Hematopoietic multipotent progenitor cell treated with erythropoietin and hydrocortisone succinate and interleukin-3 and kit ligand, for 17 days (in vitro differentiated cells): ENCODE measurements at places on chromosomes 2 and 18.

- no peak for DNase-seq
These were observed 34.4 kb upstream of the PMAIP1 start for GRCh38 chr18:59865241-59865986.

DNA sequence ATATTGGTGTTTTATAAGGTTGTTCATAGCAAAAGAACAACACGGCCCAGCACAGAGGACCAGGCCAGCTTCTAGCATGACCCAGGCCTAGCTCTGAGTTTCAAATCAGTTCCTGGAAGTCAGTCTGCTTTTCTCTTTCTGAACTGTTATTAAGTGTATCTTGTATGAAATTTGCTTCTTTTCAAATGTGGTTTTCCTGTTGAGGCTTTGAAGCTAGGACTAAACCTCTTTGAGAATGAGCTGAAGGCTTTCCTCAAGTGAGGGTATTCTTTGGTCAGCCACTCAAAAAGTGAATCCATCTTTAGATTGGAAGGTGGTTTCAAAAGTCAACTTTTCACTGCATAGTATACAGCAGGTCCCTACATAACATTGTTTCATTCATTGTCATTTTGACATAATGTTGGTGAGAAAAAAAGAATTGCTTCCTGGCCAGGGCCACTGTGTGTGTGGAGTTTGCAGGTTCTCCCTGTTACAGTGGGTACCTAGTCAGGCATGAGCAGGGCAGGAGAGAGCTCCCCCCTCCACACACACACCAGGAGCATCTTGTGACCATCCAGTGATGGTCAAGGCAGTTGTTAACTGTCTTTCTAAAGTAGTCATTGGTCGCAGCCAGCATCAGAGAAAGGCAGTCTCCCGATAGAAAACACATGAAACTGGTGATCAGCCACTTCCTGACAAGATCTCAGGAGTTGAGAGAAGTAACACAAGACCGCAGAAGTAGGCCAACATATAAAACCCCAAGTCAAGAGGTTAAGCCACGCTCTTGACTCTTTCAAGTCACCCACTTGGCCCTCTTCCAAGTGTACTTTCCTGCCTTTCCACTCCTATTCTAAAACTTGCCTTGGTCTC is 6.7 kb upstream of the ACAA2 start:
- DNase-seq, result peak; percentile 27

GRCh38 chr2:214310319-214310718 is 100.5 kb upstream of the VWC2L start:
- DNase-seq, result no peak

DNA sequence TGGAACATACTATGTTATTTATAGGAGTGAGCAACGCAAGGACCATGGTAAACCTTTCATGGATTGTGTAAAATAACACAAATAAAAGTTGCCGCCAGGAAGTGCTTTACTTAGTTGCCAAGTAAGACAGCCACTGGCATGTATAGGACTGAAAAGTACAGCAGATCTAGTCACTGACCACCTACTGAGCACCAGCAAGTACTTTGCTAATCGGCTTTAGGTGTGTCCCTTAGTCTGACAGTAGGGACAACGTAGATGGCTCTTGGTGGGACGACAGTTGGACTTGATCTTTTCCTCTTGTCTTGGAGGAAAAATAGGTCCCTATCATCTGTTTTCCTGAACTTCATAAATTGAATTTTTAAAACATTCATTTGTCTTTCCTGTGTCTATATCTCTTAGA is 13.6 kb upstream of the CXXC1 start:
- DNase-seq, result no peak

DNA sequence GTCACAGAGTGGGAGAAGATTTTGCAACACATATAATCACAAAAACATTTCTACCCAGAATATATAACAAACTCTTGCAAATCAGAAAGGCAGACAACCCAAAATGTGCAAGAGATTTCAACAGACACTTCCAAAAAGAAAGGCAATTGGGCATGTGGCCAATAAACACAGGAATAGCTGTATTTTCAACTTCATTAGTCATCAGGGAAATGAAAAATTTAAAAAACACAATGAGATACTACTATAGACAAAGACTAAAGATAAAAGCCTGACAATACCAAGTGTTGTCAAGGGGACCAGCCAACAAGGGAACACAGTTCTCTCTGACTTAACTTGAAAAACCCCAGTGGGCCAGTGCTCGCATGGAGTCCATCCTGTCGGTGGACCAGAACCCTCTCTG is 40.5 kb downstream of the MTHFD2 start:
- no peak for DNase-seq

DNA sequence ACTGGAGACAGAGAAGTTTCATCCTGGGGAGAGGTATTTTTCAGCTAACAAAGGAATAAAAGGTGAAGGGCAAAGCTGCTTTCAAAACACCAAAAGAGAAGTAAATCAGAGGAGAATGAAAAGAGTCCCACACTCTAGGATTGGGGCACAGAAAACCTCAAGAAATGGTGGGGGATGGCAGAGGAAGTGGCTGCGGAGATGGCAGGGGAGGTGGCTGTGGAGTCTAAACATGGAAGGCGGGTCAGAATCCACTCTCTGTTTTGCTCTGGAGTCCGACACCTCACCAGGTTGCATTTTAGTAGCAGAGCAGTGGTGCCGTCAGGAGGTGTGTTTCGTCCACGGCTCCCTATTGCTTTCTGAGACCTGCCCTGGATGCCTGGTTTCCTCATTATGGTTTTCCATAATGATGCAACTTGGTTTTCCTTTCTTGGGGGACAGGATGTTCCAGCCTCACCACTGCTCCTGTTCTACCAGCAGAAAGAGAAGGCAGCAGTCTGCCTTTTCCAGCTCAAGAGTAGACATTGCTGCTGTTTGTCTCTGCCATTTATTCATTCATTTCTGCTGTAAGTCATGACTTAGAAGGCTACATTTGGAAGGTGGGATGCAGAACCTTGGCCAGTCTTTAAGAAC is 188.7 kb downstream of the ANKRD44 start:
- DNase-seq, result no peak

GRCh38 chr2:105052773-105053172 is 14.9 kb downstream of the MRPS9 start:
- peak; percentile 91 for DNase-seq

- DNase-seq, result no peak
These were observed 1.6 kb downstream of the SETBP1 start for GRCh38 chr18:44682201-44682870.

DNA sequence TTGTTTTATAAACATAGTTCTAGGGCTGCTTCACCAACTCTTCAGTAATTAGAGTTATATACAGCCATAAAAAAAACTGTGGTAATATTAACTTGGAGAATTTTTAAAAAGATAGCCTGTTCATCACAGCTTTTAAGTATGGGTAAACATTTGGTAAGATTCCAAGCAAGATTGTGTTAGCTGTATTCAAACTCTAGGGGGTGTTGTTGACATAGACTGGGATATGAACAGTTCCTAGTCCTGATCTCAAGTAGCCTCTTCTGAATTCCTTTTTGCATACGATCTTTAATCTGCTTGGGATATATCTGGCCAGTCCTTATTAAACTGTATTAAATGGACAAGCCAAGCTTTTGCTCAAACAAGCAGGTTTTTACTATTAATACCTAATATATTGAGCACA is 13.4 kb downstream of the NOP58 start:
- peak; percentile 53 for DNase-seq

DNA sequence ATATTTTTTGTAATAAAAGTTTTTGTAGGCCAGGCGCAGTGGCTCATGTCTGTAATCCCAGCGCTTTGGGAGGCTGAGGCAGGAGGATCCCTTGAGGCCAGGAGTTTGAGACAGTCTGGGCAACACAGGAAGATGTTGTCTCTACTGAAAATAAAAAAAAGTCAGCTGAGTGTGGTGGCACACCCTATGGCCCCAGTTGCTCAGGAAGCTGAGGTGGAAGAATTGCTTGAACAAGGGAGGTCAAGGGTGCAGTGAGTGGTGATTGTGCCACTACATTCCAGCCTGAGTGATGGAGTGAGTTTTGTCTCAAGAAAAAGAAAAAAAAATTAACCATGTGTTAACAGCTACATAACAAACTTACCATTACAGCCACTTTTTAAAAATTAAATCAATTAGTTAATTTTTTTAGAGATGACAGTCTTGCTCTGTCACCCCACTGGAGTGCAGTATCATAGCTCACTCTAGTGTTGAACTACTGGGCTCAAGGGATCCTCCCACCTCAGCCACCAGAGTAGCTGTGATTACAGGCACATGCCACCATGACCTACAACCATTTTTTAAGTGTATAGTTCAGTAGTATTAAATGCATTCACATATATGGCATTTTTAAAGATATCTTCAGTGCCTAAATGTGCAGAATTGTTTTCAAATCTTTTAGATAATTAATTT is 67.2 kb upstream of the ACYP2 start:
- DNase-seq, result no peak

DNA sequence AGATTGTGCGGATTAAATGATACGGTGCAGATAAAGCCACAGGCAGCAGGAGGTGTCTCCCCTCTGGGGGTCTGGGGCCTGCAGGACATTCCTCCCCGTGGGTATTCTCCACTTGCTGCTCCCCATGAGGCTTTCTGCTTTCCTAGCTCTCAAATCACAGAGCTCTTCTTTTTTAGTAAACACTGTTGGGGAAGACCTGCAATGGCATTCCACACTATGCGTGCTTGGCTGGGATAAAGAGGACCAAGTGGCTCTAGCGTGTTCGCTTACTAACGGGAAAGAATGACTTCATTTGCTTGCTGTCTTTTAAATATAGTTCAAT is 146.5 kb downstream of the DDX1 start:
- no peak for DNase-seq

DNA sequence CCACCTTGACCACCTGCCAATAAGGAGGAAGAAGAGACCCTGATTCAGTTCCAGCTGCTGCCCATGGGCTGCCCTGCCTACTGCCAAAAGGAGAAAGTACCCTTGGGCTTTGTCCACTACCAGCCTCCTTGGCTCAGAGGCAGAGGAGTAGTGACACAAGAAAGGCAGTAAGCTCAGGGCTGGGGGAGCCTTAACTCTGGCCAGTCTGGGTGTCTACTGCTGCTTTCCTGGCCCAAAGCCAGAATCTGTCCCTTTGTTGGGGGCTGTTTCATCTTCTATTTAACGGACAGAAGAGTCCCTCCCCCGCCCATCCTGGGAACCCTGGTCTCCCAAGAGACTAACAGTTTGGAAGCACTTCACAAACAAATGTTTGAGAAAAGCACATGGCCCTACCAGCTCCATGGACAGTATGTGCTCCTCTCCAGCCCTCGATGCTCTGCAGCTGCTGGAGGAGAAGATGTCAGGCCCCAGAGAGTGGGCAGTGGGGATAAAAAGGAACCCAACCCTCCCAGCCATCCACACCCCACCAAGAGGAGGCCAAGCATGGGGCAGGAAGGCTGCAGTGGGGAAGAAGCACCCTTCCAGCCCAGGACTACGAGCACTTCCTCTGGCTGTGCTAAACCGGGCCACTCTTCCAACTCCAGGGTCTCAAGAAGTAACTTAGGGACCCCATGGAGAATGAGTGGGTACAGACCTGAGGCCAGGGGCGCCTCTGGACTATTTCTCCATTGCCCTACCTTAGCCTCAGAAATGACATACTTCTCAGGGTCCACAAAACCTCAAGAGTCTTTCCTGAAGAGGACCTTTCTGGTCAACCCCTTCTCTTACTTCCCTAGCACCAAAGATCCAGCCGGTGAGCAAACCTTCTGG is 1.2 kb downstream of the ATG9A start:
- DNase-seq, result peak; percentile 62

GRCh38 chr2:216477283-216478035 is 21.2 kb upstream of the RPL37A start:
- DNase-seq, result no peak
